ENCODE measurements at places on chromosomes 6 and 20.

DNA sequence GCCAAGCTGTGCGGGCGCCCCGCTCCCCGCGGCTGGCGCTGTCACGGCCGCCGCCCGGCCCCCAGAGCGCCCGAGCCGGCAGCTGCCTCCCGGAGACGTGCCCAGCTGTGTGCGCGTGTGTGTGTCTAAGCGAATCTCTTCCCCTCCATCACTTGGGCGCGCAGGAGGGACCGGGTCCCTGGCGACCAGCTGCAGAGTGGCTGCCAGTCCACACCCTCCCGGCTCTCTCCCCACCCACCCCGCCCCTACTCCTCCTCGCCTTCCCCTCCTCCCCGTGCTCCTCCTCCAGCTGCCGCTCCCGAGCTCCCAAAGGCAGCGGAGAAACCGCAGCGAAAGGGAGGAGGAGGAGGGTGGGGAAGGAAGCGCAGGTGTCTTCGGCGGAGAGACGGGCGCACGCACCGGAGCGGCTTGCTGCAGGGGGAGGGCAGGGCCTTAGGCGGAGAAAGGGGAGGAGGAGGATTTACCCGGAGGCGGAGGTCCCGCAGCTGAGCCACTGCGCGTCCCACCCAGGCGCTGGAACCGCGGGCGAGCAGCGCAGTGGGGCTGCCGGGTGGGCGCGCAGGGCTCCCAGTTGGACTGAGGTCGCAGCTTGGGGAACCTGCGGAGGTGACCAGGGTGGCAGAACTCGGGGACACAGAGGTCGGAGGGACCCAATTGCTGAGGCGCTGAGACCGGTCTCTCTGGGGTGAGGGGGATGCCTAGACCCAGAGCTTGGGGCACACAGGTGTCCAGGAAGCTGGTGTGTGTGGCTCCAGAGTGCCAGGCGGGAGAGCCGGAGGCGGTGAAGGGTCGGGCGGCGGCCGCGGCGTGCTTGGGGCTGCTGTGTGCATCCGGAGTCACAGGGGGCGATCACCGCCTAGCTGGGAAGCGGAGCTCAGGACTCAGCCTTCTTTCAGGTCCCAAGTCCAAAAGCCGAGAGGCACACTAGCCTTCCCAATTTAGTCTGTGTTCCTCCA lies at the start of gene HS3ST5:
Gene HS3ST5, minus strand, starts transcription at position 198 of the 956 bp plus-strand sequence. CDS start 280,178 bp downstream, outside the sequence.
- peak; percentile 17 for DNase-seq

DNA sequence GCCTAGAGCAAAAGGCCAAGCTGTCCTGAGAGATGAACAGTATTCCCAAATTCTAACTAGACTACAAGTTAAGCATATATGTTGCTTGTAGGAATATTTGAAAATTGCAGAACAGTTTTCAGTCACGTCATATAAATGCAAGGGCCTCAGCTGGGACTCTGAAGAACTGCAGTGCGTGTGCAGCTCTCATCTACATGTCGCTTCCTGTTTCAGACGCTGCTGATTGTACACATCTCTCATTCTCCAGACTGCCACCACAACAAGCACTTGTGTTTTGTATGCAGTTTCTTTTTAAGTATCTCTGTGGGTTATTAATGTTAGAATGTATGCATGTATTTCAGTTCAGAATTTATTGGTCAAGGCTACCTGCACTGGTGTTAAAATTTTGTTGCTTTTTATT lies 119.7 kb downstream of the MAP3K4 start:
- DNase-seq = no peak

DNA sequence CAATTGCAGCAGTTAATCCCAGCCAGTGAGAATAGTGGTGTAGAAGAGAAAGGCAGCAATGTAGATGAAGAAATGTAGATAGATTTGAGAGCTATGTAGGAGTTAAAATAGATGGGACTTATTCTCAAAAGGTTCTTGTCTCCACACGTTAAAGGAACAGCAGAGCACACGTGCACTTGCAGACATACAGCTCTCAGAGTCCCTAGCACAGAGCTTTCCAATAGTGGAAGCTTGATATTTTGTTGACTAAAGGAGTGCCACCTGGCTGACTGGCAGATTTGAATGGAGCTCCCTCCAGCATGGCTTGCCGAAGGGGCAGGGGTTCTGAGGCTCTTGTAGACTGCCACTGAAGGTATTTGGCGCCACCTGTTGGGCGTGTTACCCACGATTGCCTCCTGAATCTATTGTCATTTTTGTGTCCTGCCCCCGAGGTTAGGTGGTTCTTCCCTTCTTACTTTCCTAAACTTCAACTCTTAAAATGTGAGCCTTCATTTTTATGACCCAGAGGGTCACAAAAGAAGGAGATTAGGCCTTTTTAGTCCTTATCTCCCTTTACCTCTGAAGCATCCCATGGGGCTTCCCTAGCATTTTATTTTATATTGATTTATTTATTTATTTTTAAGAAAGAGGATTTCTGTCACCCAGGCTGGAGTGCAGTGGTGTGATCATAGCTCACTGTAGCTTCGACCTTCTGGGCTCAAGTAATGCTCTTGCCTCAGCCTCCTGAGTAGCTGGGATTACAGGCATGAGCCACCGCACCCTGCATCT lies 16.4 kb downstream of the BRD2 start:
- peak; percentile 93 for DNase-seq

DNA sequence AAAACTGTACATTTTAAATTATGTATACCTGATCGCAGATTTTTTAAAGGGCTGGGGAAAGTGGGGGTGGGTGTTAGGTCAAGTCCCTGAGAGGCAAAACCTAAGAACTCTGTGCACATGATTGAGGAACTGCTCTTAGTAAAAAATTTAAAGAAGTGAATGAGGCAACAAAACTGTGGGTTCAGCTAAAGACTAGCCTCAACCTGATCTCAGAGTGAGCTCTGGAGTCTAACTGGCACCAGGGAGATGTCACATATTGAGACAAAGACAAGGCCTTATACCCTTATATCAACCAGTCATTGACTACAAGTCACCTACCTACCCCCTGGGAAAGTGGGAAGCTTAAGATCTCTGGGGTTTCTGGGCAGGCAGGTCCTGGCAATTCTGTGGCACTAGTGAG lies 27.4 kb upstream of the RUNX2 start:
- DNase-seq = no peak

DNA sequence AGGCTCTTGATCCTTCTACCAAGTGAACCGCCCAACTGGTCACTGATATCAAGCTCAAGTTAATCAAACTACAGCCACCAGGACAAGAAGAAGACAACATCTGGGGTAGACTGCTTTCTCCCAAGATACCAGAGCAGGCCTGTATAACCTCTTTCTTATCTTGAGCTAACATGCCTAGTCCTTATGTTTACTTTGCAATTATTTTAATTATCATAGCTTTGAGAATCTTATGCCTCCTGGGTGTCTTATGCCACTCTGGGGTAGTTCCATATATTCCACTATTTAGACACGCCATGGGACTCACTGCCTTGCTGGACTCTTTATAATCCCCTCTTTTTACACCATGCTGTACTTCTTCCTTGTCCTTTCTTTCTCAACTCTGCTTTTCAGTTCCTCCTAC lies 41.5 kb upstream of the ECI2 start:
- DNase-seq = no peak

- no peak for DNase-seq
Observed at GRCh38 chr6:148521158-148521557, 178.5 kb downstream of the SASH1 start.

DNA sequence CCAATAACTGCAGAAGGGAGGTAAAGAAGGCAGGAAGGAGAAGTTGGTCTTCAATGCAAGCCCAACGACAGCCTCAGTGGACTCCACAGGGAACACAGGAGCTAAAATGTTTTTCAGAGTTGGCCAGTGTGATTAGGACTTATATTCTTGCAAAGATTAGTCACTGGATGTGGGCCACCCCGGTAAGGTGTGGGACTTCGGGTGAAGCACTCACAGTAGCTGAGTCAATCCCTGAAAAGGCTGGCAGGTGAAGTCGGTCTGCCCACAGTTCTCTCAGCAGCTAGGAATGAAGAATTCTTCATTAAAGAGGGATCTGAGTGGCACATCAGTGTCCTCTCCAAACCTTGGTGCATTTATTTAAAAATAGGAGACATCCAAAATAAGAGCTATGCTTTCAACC lies 94.8 kb downstream of the KLHL32 start:
- DNase-seq = no peak

- DNase-seq = no peak
Observed at GRCh38 chr6:3948866-3949265, 99.7 kb downstream of the FAM50B start.

DNA sequence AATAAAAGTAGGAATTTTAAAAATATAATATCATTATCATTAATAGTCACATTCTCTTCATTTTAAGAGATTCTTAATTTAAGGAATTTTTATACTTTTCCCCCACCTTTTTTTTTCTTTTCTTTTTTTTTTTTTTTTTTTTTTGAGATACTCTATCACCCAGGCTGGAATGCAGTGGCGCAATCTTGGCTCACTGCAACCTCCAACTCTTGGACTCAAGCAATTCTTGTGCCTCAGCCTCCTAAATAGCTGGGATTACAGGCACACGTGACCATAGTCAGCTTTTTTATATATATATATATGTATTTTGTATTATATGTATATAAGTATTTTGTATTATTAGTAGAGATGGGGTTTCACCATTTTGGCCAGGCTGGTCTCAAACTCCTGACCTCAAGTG lies 457.7 kb downstream of the CDKAL1 start:
- DNase-seq = no peak

GRCh38 chr6:44576132-44576631 lies 188.7 kb downstream of the CDC5L start:
- no peak for DNase-seq

- DNase-seq = no peak
Observed at GRCh38 chr20:49671433-49671832, 42.2 kb downstream of the B4GALT5 start.

- DNase-seq = no peak
Observed at GRCh38 chr6:87482366-87482765, 9.6 kb downstream of the SLC35A1 start.

DNA sequence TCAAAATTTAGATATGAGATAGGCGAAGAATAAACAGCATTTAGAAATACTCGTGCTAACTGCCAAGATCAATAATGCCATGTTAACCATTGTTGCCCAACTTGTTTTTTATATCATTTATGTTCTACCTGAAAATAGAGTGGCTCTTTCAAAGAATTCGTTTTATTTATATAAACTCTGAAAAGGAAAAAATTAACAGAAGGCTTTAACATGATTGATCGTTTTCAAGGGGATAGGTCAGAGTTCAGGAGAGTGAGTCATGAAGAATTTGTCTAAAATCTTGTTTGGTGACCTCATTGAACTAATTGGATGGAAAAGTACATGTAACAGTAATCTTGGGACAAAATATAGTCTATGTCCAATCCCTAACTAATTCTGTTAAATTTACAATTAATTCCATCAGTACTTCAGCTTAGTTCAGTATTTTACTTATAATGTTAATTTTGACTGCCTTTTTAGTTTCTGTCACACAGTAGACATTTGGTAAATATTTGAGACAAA lies 11.1 kb upstream of the ELOVL2 start:
- DNase-seq = no peak

GRCh38 chr6:156045401-156046267 lies 590.0 kb upstream of the NOX3 start:
- no peak for DNase-seq

DNA sequence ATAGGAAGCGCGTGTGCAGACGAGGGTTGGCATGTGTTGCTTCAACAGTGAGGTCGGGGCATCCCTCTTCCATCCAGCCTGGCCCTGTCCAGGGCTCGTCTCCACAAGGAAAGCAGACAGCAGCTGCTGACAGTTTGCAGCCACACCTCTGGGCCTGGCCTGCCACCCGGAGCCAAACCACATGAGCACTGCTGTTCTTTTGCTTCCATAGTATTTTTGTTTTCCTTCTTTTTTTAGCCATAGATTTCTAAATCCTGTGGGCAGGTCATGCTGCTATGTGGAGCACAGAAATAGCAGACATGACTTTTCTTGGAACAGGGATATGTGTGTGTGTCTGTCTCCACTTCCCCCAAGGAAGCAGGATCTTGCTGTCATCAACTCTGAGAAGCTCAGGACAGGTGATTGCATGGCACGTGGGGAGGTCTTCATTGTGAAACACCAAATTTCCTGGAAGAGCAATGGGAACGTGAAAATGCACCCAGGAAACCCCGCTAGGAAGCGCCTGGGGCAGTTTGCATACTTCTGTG lies 167.4 kb downstream of the DTNBP1 start:
- DNase-seq = no peak

All from NCI-H2081 (cell line).